ENCODE measurements at places on chromosomes 7 and 10.

- no peak for DNase-seq
Observed at GRCh38 chr10:48580236-48580635, 24.6 kb downstream of the ARHGAP22 start.

- no peak for DNase-seq
Observed at GRCh38 chr7:101140339-101140699, 13.4 kb downstream of the SERPINE1 start.

GRCh38 chr7:6637544-6638229 lies 569 bp downstream of the ZNF316 start:
- DNase-seq: peak; percentile 98

- DNase-seq: no peak
Observed at GRCh38 chr10:51139176-51139575, 64.9 kb downstream of the PRKG1 start.

- peak; percentile 27 for DNase-seq
Observed at GRCh38 chr7:81665236-81665635, 104.6 kb downstream of the HGF start.

DNA sequence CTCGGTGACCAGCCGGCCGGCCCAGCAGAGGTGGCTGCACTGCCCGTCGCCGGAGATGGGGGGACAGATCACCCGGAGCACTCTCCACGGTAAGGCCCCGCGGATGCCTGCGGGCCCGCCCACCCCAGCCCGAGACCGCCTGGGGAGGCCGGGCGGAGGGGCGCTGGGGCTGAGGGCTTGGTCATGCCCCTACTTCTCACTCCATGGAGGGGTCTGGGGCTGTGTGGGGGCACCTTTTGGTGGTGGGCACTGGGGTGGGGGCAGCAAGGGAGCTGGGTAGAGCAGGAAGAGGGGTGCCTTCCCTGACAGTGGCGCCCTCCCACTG lies 61.8 kb downstream of the NEURL1 start:
- no peak for DNase-seq

DNA sequence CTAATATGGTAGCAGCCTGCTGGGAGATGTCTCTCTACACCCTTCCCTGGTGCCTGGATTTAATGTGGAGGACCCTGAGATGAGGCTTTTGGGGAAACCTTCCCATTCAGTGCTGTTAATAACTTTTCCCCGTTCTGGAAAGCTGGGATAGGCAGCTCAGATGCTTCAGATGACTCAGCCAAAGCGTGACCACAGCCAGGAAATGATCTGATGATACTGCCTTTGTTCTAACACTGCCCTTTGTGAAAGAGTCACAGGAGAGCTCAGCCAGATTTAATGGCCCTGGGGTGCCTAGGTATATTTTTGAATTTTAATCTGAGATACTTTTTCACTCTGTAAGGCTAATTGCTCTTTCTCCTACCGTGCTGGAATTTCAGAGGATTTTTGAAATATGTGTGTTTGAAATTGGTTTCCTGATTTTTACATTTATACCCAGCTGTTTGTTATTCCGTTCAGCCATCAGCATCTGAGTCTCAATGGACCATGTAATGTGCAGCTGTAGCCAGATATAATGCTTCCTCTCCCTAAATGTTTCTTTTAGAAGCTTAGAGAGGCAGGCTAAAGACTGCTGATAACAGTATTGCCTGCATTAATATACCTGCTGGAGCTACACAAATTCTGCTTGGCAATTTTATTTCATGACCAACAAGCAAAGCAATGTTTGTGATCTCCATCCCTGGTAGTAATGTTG lies 17.8 kb downstream of the CELF2 start:
- DNase-seq: no peak

GRCh38 chr7:155706376-155706775 lies 61.9 kb downstream of the RBM33 start:
- DNase-seq: no peak

- DNase-seq: no peak
Observed at GRCh38 chr7:95311389-95311788, 12.9 kb downstream of the PON1 start.

GRCh38 chr7:148605350-148605749 lies 14.8 kb downstream of the C7orf33 start:
- no peak for DNase-seq

DNA sequence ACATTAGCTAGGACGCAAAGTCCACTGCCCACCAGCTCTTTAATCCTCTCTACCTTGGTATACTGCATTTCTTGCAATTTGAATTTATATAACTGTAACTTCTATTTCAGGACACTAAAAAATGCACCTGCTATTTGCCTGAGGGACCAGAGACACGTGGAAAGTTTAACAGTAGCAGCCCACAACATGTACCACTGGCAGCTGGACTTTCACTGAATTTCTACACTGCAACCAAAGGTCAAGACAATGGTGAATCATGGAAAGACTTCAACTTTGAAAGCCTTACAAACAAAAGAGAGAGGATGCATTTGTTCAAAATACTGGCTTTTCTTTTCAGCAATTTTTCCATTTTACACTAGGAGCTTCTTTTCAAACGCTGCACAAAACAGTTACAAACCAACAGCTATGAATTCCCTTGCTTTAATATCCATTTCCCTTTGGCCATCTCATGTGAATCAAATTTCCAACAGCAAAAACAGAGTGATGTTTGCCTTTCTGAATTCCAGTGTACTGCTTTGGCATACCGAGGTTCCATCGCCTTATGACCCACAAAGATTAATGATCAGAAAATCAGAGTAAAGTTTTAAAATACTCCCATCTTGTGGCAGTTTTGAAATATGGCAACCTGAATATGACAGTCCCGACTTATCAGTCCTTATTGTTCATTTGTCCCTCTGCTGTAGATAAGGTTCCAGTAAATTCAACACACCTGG lies 29.9 kb upstream of the HNRNPH3 start:
- peak; percentile 59 for DNase-seq

- DNase-seq: no peak
Observed at GRCh38 chr10:131578472-131578970, 267.0 kb upstream of the TCERG1L start.

DNA sequence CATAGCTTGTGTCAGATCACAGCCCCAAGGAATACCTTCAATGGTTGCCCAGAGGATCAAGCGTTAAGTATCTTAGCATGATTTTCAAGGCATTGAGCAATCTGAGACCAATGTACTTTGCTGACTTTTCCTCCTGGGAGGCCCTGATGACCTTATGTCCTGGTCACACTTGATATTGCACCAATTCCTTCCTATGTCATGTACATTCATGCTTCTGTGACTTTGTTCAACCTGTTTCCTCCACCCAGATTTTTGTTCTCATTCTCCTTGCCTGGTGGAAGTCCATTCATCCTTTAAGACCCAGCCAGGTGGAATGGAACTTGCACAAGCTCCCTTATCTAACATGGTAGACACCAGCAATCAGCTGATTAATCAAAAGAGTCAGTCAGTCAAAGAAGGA lies 160.8 kb downstream of the PFKFB3 start:
- no peak for DNase-seq

DNA sequence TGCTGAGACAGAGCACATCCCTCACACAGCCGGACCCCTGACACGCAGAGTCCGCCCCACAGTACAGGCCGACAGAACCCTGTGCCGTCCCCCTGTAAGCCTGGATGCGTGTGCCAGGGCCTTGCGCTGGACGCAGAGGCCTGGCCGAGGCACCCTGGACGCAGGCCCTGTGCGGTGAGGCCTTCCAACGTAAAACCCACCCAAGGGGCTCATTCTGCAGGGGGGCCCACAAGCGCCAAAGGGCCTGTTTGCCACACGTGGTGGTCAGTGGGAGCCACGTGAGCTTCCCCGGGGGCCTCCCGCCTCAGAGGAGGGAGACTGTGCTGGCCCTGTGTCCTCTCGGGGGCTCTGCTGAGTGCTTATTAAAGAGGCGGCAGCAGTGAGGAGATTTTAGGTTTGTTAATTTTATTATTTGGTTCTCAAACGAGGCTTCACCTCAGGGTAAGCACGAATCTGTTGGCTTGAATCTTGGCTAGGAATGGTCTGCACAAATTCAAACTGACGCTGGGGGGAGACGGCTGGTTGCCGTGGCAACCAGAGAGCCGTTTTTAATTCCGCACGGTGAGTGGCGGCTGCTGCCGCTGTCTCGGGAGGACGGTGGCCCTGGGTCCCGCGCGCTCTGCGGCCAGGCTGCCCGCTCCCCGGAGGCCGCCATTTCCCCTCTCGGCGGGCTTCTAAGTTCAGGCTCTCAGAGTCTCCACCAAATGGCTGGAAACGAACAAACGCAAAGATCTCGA lies 4.9 kb upstream of the ADGRA1 start:
- no peak for DNase-seq

- DNase-seq: no peak
Observed at GRCh38 chr7:25624051-25624450, 395.8 kb upstream of the NPVF start.

DNA sequence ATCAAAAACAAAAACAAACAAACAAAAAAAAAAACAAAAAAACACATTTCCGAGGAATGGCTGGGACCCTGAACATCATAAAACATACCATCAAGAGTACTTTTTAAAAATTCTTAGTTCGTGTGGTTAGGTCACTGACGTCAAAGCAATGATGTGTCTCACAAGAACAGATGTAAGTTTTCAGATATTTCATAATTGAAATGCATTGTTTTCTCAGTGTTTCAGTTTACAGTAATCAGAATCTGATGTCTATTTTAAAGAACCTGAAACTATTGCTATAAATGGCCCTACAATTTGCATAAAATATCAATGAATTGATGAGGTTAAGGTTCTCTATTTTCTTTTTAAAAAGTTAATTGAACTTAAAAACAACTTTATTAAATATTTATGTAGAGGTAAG lies 103.7 kb upstream of the HGF start:
- no peak for DNase-seq

DNA sequence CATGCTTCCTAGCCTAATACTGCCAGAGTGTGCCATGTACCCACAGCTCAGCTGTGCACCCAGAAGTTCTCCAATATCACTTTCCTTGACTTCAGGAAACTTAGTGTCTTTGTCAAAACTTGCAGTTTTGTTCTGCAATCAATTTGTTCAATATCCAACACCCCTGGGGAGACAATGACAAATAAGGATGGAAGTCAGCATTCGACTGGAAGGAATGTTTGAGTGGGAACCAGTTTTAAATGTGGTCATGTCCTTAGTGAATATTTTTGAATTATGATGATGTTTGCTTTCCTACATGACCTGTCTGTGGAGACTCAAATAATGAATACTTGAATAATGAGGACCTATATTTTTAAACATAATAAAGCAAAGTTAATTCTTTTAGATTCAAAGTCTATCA lies 112.0 kb downstream of the ANK3 start:
- DNase-seq: no peak

- DNase-seq: no peak
Observed at GRCh38 chr7:121302214-121302745, 26.5 kb upstream of the WNT16 start.

DNA sequence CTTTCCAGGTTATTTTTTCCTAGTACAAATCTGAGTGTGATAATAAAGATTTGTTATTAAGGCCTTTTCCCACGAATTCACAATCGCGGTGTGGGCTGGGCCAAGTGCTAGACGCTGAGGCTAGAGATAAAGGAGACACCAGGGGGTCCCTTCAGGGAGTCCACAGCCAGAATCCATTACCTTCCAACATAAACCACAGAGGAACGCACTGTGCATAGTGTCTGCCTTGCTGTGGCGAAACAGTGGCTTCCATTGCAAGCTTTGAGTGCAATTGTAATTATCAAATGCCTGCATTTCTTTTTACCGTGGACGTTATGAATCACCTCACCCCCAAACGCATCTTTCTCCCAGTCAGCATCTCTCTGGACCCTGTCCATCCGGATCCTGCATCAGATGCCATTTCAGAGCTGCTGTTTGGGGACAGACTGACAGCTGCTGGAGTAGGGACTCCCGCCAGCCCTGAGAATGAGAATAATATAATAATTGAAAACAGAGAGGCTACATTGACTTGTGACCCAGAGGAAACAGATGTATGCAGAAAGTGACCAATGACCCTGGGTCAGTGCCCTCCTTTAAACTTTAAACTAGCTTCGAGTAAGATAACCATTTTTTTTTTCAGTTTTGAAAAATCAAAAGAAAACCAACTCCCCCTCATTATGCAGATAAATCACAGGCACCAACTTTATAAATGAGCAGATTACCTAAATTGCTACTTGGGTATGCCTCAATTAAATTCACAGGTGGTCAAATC lies 456.2 kb upstream of the NRP1 start:
- DNase-seq: peak; percentile 44

DNA sequence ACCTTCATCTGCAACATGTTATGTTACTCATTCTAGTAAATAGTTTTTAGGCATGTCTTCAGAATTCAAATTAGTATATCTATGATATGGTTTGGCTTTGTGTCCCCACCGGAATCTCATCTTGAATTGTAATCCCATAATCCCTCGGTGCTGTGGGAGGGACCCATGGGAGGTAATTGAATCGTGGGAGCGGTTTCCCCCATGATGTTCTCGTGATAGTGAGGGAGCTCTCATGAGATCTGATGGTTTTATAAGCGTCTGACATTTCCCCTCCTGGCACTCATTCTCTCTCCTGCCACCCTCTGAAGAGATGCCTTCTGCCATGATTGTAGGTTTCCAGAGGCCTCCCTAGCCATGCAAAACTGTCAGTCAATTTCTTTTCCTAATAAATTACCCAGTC lies 20.4 kb upstream of the GPR37 start:
- no peak for DNase-seq

DNA sequence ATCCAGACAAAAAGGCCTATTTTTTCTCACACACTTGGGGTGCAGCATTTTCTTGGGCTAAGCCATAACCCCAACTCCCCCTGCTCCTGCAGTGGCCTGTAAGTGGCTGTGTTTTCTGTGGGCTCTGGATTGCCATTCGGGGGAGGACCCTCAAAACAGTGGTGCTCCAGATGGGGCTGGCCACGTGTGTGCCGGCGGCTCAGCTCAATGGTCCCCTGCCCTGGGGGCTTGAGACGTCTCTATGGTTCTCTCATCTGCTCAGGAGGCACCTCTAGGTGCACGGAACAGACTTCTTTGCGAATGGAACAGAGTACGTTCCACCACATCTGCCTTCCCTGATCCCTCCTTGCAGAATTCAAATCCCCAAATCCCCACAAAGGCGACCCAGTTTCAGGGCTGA lies 250.0 kb upstream of the SHH start:
- DNase-seq: no peak

DNA sequence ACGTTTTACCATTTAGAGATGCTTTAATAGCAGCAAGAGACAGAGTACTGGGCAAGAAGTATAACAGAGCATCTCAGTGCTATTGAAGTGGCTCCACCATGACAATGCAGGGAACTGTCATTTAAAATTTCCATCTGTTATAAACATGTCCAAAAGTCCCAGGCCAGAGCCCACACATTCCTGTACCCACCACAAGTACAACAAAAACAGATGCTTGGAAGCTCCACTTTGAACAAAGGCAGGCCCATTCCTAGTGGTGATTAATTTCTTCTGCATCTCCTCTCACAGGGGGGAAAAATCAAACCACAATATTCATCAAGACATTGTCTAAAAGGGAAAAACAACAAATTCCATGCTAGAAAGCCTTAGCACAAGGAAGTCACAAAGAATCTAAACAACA lies 627.9 kb downstream of the PARD3 start:
- DNase-seq: no peak

- no peak for DNase-seq
Observed at GRCh38 chr10:98131619-98132018, 2.8 kb upstream of the R3HCC1L start.

DNA sequence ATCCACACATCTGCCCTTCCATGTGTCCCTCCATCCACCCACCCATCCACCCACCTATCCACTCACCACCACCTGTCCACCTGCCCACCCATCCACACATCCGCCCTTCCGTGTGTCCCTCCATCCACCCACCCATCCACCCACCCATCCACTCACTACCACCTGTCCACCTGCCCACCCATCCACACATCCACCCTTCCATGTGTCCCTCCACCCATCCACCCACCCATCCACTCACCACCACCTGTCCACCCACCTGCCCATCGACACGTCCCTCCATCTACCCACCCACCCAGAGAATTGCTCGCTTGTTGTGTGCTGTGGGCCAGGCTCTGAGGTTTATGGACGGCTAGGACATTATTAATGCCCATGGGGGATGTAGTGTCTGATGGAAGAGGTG lies 500.2 kb downstream of the DNAJB6 start:
- no peak for DNase-seq

All from SK-N-SH (cell line).